ENCODE measurements at places on chromosomes 4 and X.

GRCh38 chr4:165516281-165516833 is 137.5 kb downstream of the CPE start:
- no peak for DNase-seq

DNA sequence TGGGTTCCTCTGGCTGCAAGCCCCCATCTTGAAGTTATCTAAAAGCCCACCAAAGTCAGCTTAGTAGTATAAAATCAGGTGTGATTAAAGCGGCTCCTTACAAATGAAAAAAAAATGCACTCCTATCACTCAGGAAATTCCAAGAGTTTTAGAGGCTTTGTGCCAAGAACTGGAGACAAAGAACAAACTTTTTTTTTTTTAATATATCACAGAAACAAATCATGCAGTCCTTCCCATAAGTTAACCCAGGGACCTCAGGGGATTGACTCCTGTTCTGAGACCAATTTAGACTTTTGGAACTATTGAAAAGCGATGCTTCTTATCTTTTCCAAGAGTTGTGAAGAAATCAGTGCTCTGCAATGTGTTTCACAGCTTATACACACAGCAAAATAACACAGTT is 53.6 kb downstream of the HHIP start:
- DNase-seq = no peak

- DNase-seq = no peak
Measured at GRCh38 chr4:156968479-156968984, 3.1 kb downstream of the PDGFC start.

- peak; percentile 26 for DNase-seq
Measured at GRCh38 chr4:6476893-6477292, 4.5 kb upstream of the PPP2R2C start.

- DNase-seq = no peak
Measured at GRCh38 chr4:179634862-179635261, 2192.6 kb upstream of the AGA start.

DNA sequence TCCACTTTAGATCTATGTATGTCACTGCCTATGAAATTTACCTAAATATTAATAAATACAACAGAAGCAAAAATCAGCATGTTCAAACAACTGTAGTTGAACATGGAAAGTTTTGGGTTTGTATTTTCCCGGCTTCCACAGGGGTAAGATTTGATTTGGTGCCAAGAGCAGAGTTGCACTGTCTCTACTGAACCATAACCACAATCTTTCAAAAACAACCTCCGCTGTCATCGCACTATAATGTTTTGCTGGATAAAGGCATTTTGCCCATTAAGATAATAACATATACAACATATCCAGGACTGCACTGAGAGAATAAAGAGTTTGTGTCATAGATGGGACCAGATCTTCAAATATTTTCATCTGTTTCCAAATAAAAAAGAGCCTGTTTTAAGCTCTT is 94.9 kb downstream of the TENM3 start:
- no peak for DNase-seq

GRCh38 chr4:177214935-177215334 is 94.7 kb upstream of the NEIL3 start:
- no peak for DNase-seq

DNA sequence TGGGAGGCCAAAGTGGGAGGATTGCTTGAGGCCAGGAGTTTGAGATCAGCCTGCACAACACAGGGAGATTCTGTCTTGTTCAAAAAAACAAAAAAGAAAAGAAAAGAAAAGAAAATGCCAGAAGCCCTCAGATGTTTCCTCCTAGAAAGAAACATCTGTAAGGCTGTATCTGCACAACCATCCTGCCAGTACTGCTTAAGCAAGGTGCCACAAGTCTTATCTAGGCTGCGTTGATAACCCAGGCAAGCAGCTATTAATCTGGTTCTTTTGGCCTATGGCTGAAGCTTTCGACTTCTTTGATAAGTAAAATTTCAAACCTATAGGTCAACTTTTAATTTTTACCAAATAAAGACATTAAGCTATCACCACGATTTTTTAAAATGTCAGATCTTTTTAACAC is 3.1 kb downstream of the COX18 start:
- no peak for DNase-seq

- DNase-seq = no peak
Measured at GRCh38 chr4:27218013-27218412, 357.4 kb downstream of the STIM2 start.

DNA sequence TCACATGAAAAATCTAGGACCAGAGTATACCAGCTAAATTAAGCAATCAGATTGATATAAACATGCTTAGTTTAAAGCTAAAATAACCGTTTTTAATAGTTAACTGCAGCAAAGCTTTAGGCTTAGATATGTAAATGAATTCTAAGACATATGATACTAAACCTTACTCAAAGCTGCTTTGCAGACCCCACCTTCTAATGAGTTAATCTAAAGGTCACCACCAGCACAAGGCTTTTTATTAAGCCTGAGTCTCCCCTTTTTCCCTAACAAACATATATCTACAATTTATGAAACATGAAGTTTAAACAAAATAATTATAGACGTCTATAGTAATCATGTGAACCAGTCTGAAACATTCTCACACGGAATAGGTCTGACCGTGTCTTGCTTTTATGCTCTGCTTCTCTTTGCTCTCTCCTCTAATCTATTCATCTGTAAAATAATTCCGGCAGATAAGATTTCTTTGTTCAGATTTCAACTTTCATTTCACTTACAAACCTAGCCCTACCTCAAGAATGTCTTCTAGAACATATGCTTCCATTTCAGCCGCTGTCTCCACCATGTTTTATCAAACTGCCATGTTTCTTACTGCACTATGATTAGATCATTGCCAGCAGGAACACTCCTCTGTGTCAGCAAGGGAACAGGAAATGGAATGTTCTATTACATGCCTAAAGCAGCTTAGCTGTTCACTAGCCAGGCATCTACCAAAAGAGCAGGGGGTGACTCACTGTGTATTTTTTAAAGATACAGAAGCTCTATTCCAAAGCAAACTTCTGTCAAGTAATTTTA is 35.9 kb downstream of the ANKRD17 start:
- no peak for DNase-seq

DNA sequence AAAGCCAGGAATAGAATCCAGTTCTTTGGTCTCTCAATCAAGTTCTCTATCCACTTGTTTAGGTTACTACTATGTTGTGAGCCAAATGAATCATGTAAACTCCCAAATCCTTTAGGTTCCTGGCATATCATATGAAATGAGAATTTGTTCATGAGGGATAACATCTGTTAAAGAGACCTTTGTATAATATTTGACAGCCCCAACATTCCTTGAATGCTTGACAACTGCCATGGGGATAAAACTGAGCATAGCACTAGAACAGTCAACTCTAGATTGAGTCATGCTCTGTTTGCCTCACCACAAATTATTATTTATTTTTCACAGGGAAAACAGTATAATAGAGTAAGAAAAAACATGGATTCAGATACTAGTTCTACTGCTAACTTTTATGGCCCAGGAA is 93.3 kb downstream of the NAA11 start:
- no peak for DNase-seq

DNA sequence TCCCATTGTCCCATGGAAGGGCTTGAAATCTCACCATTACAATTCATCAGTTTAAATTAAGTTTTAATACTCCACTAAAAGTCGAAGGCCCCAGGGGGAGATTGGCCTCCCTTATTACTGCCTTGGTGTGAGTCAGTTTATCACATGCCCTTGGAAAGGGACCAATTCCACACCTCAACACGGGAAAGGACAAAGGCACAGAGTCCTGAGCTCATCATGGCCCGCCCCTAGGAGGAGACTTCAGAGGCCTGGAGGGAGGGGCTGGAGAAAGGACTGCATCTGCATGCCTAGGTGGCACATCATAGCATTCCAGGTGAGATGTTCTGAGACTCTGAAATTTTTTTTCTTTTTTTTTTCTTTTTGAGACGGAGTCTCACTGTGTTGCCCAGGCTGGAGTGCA is 2.8 kb upstream of the SEL1L3 start:
- DNase-seq = no peak

- DNase-seq = no peak
Measured at GRCh38 chr4:8359193-8359592, 81.3 kb downstream of the ACOX3 start.

DNA sequence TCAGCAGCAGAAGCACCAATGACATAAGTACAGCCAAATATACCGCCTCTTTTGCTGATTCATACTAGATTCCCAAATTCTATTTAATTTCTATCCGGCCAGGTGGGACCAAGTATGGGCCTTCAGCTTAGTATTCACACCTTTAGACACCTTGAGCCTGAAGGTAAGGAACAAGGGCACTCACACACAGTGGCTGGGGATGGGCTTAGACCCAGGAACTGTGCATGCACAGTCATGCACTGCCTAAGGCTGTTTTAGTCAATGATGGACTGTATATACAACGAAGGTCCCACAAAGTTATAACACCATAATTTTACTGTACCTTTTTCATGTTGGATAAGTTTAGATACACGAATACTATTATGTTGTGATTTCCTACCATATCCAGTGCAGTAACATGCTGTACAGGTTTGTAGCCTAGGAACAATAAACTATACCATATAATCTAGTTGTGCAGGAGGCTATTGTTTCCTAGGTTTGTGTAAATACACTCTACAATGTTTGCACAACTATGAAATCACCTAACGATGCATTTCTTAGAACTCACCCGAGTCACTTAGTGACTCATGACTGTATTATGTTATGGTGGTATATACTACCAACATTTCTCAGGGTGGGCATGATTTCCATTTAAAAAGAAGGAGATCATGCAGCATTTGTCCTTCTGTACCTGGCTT is 9.7 kb upstream of the CLNK start:
- no peak for DNase-seq

DNA sequence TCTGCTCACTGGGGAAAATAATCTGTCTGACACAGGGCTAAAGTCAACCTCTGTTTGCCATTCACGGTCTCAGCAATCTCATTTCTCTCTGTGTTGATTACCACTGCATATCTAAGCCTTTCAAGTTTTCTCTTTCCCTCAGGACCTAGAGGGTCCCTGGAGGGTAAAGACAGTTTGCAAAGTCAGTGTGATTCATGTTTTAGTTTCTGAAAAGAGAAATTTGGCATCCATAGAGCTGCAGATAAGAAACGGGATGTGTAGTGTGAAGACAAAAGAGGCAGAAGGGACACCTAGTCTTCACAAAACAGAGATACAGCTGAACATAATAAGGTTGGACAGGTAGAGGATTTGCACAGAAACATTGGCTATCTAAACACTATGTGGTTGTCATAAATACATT is 34.5 kb upstream of the KDR start:
- no peak for DNase-seq

- DNase-seq = no peak
Measured at GRCh38 chr4:24229978-24230377, 340.1 kb upstream of the PPARGC1A start.

DNA sequence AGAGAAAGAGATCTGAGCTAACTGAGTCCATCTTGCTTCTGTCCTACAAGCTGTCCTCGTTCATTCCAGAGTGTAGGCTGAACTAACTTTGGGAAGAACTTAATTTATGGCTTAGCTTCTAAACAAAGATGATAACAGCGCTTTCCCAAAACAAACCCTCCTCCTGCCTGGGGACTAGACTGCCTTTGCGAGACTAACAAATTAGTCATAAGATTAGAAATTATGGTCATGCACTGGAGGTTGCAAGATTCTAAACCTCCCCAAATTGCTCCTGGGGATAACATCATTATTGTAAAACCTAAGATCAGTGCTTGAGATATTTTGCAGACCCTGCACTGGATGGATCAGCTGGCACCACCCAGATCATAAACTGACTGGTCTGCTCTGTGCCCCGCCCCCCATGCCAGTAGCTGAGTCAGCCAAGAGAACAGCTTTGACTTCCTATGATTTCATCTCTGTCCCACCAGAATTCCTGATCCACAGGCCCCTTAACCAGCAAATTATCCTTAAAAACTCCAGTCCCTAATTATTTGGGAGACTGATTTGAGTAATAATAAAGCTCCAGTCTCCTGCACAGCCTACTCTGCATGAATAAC is 883.3 kb downstream of the TRIML1 start:
- no peak for DNase-seq

DNA sequence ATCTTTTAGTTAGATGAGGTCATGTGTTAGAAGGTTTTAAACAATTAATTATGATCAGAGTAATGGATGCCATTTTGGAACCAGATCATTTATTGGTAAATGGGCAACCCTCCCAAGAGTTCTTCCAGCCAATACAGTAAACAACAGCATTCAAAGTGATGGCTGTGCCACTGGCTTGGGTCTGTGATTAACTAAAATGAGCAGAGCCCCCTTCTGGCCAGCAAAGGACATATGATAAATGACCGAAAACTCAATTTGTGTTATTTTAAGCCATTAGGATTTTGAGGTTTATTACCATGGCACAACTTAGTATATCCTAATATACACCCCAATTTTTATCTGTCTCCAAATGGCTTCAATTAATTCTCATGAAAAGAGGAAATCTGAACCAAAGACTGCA is 90.8 kb upstream of the NPFFR2 start:
- DNase-seq = no peak

GRCh38 chrX:24647257-24648058 is at the start of gene PCYT1B:
Gene PCYT1B (minus strand): TSS chrX:24647347. CDS start chrX:24647105, 242 bp downstream.
- peak; percentile 72 for DNase-seq

DNA sequence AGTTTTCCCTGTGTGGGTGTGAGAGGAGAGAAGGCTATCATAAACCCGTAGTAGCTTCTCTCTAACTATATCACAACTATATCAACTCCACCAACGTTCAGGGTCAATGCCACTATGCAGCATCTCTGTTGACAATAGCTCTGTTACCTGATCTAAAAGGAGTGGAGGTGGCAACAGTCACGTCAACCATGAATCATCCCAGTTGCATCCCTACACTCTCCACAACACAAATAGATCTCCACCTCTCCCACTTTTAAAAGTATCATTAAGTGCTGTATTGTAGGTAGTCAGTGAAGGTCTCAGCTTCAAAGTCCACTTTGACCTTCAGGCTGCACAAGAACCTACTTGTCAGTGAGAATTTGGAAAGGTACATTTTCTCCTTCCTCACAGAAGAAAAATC is 600.5 kb upstream of the GRIA3 start:
- no peak for DNase-seq

GRCh38 chr4:162838671-162839070 is 328.0 kb downstream of the NAF1 start:
- no peak for DNase-seq

DNA sequence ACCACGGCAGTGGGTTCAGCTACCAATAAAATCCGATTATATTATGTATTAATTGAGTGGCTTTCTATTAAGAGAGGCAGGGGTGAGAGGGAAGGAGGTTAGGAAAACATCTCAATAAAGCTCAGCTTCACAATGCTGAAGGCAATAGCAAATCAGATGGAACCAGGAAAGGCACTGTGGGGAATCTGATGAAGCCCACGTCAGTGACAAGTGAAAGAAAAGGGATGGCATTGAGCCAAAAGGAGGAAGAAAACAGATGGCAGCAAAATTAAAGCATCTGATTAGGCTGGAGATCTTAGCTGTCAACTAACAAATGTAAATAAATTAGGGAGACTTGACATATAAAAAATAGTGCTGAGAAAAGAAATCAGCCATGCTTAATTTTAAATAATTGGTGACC is 180.9 kb downstream of the RASL11B start:
- no peak for DNase-seq

GRCh38 chr4:118776157-118776954 is 59.6 kb downstream of the SEC24D start:
- DNase-seq = no peak

- no peak for DNase-seq
Measured at GRCh38 chr4:184705692-184706091, 28.2 kb downstream of the CENPU start.

Data from activated CD8-positive, alpha-beta memory T cell treated with anti-CD3 and anti-CD28 coated beads for 24 hours (primary cell).